ENCODE measurements at places on chromosomes 11 and 22.

DNA sequence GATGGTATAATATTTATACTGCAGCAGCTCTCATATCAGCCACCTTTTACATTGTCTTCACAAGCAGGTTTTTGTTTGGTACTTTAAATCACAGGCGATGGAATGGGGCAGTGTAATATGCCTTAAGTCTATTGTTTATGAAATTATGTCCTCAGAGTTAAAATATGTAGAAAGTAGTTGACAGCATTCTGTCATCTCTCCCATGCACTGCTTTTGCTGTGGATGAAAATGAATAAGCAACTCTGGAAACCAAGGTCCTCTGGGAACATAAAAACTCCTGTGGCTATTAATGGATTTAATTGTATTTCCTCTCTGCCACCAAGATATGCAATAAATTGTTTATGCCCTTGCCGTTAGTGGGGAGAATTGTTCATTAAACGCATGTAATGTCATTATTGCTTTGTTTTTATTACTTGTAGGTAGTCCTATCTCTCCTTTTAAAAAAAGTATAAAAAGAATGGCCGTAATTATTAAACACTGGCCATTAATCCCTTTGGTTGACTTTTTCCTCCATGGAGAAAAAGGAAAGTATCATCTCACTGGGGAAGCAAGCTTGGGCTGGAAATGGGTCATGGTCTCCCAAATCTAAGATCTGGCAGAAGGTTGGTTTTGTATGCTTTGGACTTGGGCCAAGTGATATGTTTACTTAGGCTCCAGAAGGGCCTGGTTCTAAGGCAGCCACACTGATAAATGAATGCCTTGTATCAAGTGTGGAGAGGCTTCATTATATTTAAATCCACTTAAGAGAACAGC, 13.1 kb downstream of the PACS1 start:
- DNase-seq = no peak

DNA sequence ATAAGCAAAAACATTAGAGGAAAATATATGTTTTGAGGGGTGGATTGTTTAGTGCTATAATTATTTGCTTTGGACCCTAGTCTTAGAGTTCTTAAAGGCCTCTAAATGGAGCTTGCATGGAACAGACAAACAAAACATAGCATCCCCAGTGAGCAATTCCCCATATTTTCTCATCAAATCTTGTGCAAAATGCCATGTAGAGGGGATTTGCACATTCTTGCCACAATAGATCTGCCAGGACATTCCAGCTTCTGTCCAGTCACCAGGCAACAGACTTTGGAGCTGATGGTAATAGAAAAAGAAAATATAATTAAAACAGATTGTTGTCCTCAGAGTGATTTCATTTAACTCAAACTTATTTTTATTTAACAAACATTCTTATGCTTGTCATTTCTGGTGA, 360.3 kb upstream of the PDGFD start:
- no peak for DNase-seq

DNA sequence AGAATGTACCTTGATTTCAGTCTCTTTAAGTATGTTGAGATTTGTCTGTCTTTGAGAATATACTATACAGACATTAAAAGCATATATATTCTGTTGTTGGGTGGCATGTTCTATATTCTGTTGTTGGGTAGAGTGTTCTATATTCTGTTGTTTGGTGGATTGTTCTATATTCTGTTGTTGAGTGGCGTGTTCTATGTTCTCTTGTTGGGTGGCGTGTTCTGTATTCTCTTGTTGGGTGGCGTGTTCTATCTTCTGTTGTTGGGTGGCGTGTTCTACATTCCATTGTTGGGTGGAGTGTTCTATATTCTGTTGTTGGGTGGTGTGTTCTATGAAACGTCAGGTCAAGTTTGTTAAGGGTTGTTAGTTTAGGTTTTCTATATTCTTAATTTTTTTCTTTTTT, 27.1 kb upstream of the CTTN start:
- DNase-seq = no peak

- DNase-seq = no peak
Observed at GRCh38 chr11:101096036-101096704, 33.4 kb downstream of the PGR start.

DNA sequence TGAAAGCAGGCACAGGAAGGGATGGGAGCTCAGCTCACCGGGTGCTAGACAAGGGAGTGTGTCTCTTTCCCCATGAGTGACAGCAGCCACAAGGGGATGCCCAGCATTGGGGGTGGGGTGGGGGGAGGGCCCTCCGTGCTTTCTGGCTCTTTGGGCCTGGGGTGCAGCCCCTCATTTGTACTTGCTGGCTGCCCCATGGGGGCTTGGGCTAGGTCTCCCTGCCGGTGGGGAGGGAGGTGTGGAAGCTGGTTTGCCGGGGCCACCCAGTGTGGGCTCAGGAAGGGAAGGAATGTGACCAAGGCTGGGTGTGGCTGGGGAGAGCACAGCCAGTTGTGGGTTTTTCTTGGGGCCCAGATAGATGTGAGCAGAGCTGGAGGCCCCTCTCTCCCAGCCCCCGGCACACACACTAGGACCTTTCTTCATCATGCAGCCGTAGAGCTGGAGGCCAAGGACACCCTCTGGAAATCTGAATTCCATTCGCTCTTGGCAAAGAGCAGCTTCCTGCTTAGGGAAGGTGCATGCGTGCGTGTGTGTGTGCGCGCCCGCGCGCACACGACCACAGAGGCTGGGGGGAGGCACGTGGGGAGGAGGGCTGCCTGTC, 25.8 kb downstream of the KCNQ1OT1 start:
- no peak for DNase-seq

GRCh38 chr11:104098132-104098531, 61.7 kb downstream of the DDI1 start:
- DNase-seq = no peak

DNA sequence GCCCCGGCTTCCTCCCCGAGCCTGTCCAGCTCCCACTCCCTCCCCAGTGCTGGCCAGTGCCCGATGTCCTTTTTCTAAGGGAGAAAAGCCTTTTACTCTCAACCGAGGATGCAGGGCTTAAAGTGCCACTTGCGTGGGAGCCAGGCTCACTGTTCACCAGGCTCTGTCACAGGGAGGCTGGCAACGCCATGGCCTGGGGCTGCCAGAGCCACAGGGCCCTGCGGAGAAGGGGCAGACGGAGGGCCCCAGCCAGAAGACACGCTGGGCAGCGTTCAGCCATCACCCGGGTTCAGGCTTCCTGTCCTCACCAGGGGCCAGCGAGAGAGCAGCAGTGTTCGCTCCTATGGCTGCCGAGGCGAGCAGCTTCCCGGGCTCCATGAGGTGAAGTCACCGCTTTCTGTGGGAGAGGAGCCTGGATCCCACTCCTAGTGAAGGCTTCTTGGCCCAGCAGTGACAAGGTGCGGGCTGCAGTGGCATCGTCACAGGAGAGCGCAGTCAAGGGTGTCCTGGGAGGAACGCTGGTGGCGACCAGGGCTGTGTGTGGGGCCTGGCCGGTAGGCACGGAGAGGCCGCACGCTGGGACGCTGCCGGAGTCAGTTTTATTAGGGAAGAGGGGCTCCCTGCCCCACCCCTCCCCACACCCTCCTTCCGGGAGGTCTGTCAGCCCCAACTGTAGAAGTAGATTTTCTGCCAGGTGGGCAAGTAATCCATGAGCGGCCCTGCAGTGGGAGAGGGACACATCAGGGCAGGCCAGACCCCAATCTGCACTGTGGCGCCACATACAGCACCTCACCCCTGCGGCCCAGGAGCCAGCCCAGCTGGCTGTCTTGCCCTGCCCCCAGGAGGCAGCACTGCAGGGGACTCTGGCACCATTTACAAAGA, 2.8 kb upstream of the FREY1 start:
- DNase-seq = no peak

DNA sequence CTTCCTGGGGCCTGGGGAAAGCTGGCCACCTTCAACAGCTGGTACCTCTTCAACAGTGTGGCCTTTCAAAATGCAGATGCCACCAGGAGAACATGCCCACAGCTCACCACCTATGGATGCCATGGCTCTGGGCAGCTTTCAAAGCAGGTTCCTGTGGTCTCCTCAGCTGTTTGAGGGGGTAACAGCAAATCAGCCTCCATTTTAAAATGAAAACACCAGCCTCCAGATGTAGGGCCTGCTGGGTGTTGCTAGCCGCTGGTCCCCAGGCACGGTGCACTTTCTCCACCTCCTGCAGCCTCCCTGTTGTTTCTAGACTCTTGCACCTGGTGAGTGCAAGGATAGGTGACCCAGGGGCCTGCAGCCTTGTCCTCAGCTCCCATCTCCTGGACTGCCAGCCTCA, 10.0 kb downstream of the CDPF1 start:
- DNase-seq = no peak

DNA sequence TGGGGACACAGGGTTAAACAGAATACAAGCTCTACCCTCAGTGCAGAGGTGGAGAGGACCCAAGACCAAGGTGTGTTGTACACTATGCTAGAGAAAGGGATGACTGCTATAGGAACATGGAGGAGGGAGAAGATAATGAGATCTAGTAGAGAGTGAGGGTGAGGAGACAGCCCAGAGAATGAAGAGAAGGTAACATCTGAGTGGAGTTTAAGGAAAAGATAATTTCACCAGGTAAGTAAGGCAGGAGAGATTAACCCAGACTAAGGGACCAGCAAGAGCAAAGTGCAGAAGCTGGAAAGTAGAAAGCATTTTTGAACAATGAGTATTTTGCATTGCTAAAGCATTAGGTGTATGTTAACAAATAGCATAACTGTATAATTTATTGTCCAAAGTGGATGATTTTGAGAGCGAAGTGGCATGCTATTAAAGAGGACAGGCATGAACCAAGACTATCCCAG, 128.8 kb downstream of the RASSF10 start:
- no peak for DNase-seq

DNA sequence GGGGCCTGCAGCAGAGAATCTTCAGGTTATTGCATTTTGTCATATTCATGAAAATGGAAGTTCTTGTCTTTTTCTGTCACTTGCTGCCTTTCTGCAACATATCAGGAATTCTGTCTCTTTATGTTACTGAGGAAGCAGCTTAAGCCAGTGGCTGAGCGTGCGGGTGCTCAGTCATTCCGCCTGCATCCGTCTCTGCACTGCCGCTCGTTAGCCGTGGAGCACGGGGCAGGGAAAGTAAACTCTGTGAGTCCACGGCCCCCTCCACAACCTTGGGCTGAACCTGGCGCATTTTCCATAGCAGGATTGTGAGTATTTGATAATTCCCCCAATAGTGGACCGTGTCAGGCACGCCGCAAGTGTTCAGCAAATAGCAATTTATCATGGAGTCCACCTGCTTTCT, 1007.7 kb downstream of the BRD1 start:
- no peak for DNase-seq

- no peak for DNase-seq
Observed at GRCh38 chr11:112770487-112770886, 190.7 kb upstream of the NCAM1 start.

DNA sequence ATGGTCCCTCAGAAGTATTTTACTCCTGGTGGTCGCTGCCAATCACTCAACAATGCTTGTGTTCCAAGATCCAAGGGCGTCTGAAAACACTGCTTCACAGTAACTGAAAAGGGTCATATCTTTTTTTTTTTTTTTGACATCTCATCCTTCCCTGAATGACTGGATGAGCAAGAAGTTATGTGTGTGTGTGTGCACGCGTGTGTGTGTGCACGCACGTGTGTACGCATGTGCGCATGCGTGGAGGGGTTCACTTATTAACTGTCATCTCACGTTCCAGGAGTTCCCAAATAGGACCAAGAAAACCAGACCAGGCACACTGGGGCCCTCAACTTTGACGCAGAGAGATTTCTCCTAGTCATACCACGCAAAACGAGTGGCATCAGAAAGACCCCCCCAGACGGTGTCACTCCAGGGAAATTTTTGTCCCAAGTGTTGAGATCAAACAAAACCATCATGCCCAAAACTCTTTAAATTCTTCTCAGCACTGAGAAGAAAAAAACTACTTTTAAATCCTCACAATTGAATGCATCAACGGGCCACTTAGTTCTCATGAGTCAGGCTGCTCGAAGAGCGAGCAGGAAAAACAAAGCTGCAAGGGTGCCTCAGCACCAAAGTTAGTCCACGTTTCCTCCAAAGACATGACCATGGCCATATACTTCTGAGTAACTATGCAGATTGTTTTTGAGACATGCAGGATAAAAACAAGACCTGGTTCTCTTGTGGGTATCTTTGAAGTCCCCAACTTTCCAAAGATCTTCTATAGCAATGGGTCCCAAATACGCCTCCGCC, 12.9 kb downstream of the MN1 start:
- no peak for DNase-seq

DNA sequence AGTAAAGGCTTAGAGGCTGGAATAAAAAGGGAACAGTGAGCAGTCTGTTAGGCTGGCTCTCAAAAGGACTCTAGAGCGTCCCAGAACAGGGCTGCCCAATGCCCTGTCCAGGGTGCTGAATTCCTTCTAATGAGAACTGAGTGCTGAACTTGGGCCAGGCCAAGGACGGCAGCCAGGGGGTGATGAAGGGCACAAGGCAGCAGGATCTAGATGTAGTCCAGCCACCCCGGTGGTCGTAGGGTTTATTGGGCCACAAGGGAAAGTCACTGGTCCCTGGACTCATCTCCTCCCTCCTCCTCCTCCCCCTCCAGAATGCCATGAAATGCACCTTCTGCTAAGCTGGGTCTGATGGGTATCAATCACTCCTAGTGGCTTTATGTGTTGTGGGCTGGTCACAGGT, 19.2 kb downstream of the NPTXR start:
- DNase-seq = no peak

DNA sequence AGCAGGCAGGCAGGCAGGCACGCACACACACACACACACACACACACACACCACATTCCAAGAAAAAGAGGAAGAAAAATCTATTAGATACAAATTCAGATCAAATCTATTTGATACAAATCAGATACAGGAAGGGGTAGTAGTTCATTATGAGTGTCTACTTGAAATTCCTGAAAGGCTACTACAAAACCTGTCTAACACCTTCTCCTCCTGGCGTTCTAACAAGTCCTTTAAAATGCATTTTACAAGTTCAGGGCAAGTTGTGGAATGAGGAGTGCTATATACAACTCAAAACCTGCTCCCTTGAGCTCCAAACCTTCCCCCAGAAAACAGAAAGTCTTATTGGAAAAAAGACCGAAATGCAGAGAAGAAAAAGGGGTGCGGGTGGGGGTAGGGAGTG, 476 bp downstream of the ARHGAP32 start:
- DNase-seq = no peak

GRCh38 chr11:129974672-129975071, 28.0 kb downstream of the PRDM10 start:
- DNase-seq = no peak

GRCh38 chr11:96340555-96340885, 2.5 kb downstream of the MAML2 start:
- no peak for DNase-seq

GRCh38 chr11:111540937-111541253, 375 bp downstream of the LAYN start:
- no peak for DNase-seq

- no peak for DNase-seq
Observed at GRCh38 chr11:111531136-111531535, 9.4 kb upstream of the LAYN start.

- DNase-seq = no peak
Observed at GRCh38 chr22:37371491-37371890, 55.8 kb downstream of the ELFN2 start.
